Activated T-cell treated with anti-CD3 and anti-CD28 coated beads, Interleukin-2, amount 50 U/mL, for 4 hours (primary cell): ENCODE measurements at places on chromosomes 6 and 20. TPM values are rescaled to one million over a fixed set of nuclear protein-coding genes. Genes with fewer than 3 reads are reported as not detected.

FKBP1C gene
- 1.2 TPM for total RNA-seq

SYNDIG1 gene
- not detected for total RNA-seq

ADGB gene
- not detected for total RNA-seq

BTBD3 gene
- 3.0 TPM for total RNA-seq

WFDC10B gene
- total RNA-seq = not detected

PRICKLE4 gene
- not detected for total RNA-seq

LGSN gene
- not detected for total RNA-seq

CRIP3 gene
- total RNA-seq = 0.52 TPM

PPP1R3G gene
- total RNA-seq = not detected

SAMD10 gene
- total RNA-seq = 16.8 TPM

CDC5L gene
- 23.5 TPM for total RNA-seq

SLC44A4 gene
- total RNA-seq = 0.20 TPM

EYS gene
- total RNA-seq = not detected

NKAPL gene
- total RNA-seq = 0.35 TPM

OOEP gene
- total RNA-seq = 0.38 TPM

BPIFB3 gene
- not detected for total RNA-seq

ACSS1 gene
- total RNA-seq = 8.8 TPM

CAPN11 gene
- not detected for total RNA-seq

CTCFL gene
- total RNA-seq = 0.27 TPM

MAS1 gene
- total RNA-seq = not detected

CRISP3 gene
- not detected for total RNA-seq

SLPI gene
- total RNA-seq = 0.63 TPM

VNN1 gene
- not detected for total RNA-seq

TNFRSF6B gene
- total RNA-seq = not detected

SLC17A2 gene
- 0.33 TPM for total RNA-seq

KCNK16 gene
- total RNA-seq = not detected

LIME1 gene
- 9.3 TPM for total RNA-seq

VWA7 gene
- 1.4 TPM for total RNA-seq

TGM3 gene
- 0.26 TPM for total RNA-seq

TSHZ2 gene
- total RNA-seq = 8.1 TPM

MYBL2 gene
- total RNA-seq = 19.8 TPM

DDO gene
- total RNA-seq = not detected

TRIM10 gene
- total RNA-seq = not detected
